ENCODE measurements at places on chromosomes 7 and 10. TPM values are rescaled to one million over a fixed set of nuclear protein-coding genes. Genes with fewer than 3 reads are reported as not detected.

Gene ITPRID1
- not detected for total RNA-seq

Gene TAS2R5
- total RNA-seq, result 0.50 TPM

Gene DHTKD1
- 5.5 TPM for total RNA-seq

Gene CYP2C19
- not detected for total RNA-seq

Gene SLC18A2
- not detected for total RNA-seq

Gene GET4
- total RNA-seq, result 58.8 TPM

Gene ZNF239
- total RNA-seq, result 2.1 TPM

Gene SLC26A3
- total RNA-seq, result not detected

Gene CAMK2G
- 18.1 TPM for total RNA-seq

Gene TTYH3
- total RNA-seq, result 45.4 TPM

Gene SLC16A12
- not detected for total RNA-seq

Gene PILRA
- 5.8 TPM for total RNA-seq

Gene CCDC7
- total RNA-seq, result 0.22 TPM

Gene NUPR2
- not detected for total RNA-seq

Gene EEPD1
- total RNA-seq, result 48.0 TPM

Gene MUC12
- 11.2 TPM for total RNA-seq

Gene PTF1A
- not detected for total RNA-seq

Gene CCDC172
- total RNA-seq, result not detected

Gene TMEM176A
- not detected for total RNA-seq

Measured in A549 treated with RU486 at 1 μM for 4 hours (cell line).